CD14-positive monocyte (primary cell): ENCODE measurements at places on chromosomes 1 and 21.

DNA sequence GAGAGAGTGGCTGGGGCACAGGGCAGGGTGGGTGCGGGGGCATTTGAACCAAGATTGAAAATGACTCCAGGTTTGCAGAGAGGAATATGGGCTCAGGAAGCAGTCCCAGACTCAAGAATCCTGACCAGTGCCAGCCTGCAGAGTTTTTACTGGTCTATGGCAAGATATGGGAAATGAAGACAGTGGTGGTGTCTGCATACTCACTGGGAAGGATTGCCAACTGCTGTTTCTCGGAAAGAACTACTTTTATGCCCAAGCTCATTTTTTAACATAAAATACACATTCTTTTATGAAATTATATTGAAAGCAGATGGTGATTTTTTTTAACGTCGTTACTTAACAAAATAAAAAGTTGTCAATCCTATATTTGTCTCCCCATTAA, 401.8 kb downstream of the CAMTA1 start:
- DNase-seq = no peak

DNA sequence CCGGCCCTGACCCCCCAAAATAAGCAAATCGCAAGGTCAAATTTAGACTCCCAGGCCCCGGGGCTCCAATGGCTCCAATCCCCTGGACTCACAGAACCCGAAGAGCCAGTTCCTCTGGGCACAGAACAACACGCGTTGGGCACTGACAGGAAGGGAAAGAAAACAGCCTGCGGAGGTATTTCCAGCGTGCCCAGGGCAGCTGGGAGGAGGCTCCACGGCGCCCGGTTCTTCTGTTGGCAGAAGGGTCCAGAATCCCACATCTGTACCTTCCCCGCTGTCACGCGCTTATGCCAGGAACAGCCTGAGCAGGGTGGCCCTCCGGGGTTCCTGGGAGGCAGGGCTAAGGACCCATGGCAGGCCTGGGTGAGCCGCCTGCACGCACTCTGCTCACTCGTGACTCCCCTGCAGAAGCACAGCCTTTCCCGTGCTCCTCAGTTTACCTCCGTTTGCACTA, 85.5 kb downstream of the RIPK4 start:
- DNase-seq = no peak

DNA sequence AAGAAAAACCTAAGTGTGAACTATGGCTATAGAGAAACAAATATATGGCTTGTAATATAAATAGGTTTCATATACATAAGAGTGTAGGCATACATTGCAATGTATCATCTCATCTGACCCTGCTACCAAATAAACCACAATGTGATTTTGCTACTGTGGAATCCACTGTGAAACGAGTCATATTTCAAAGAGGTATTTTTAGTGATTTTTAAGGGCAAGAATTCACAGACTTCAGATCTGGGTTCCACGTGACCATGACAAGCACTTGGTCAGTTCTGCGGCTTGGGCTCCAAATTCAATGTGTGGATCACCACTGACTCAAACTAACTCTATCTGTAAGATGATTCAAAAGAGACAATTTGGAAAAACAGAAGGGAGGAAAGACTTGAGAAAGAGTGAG, 147.0 kb upstream of the ERG start:
- no peak for DNase-seq

GRCh38 chr1:33836911-33837310, 27.0 kb upstream of the HMGB4 start:
- no peak for DNase-seq

- no peak for DNase-seq
These were observed 281.1 kb downstream of the DNM3 start for GRCh38 chr1:172122381-172122780.

DNA sequence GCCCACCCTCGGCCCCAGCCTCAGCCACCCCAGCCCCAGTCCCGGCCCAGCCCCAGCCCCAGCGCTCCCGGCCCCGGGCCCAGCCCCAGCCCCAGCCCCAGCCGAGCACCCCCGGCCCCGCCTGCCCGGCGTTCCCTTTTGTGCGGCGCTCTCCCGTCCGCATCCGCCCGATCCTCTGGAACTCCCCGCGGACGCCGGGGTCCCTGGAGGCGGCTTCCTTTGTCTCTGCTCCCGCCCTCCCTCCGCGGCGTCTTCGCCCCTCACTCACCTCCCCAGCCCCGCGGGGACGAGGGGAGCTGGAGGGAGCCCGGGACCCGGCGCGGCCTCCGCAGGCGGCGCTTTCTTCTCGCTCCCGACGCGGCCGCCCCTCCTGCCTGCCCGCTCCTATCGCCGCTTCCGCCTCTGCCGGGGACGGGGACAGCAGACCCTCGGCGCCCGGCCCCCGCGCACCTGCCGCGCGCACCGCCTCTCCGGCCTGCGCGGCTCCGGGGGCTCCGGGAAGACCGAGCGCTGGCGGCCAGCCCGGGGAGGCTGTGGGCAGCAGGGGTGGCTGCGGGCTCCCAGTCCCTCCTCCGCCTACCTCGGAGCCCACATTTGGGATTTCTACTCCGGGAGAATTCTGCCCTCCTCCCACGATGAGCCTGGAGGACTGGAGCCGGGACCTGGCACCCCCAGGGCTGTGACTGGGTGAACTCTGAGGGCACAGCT, 14.0 kb downstream of the AGRN start:
- DNase-seq = no peak
